ENCODE measurements at places on chromosomes 7 and 10.

GRCh38 chr7:985915-986741, 3.1 kb downstream of the CYP2W1 start:
- no peak for DNase-seq

- no peak for DNase-seq
These were observed 34.5 kb downstream of the LAMB1 start for GRCh38 chr7:107968449-107968848.

- DNase-seq, result no peak
These were observed 19.4 kb downstream of the HIPK2 start for GRCh38 chr7:139758388-139758787.

GRCh38 chr10:125006921-125007426, 65.1 kb downstream of the ZRANB1 start:
- DNase-seq, result no peak

- DNase-seq, result no peak
These were observed 3.8 kb downstream of the HTR5A start for GRCh38 chr7:155073922-155074321.

GRCh38 chr7:97801108-97801507, 69.2 kb downstream of the TAC1 start:
- DNase-seq, result no peak

DNA sequence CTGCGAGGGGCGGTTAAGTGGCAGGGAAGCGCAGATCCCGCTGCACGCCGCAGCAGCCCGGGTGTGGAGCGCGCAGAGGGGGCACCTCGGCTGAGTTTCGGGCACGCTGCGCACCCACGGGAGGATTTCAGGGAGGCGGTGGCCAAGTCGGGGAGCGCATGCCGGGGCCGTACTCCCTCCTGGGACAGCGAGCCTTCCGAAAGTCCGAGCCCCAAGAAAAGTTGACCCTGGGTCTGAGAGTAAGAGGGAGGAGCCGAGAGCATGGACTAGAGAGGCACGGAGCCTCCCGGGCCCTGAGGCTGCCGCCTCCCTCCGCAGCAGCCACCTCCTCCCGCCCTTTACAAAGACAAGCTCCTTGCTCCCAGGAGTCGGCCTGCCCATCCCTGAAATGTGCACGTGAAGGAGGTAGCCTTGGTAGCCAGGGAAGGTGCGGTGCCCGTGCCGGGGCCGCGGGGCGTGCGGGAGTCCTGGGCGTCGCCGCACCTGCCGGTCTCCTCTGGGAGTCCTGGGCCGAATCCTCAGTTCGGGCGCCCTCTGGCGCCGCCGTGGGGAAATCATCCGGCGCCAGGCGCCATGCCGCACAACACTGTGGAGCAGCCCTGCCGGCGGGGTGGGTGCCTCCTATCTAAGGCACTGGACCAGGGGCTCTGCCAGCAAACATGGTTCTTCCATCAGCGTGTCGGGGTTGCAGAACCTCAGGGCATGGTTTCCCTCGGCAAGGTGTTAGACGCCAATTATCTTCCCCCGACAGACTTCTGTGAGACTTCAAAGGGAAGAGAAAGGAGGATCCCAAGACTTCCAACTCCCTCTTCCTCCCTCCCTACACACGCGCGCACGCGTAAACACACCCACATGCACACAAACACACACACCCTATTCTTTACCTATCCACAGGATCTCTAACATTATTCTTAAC, 104.0 kb downstream of the TRIL start:
- peak; percentile 65 for DNase-seq

DNA sequence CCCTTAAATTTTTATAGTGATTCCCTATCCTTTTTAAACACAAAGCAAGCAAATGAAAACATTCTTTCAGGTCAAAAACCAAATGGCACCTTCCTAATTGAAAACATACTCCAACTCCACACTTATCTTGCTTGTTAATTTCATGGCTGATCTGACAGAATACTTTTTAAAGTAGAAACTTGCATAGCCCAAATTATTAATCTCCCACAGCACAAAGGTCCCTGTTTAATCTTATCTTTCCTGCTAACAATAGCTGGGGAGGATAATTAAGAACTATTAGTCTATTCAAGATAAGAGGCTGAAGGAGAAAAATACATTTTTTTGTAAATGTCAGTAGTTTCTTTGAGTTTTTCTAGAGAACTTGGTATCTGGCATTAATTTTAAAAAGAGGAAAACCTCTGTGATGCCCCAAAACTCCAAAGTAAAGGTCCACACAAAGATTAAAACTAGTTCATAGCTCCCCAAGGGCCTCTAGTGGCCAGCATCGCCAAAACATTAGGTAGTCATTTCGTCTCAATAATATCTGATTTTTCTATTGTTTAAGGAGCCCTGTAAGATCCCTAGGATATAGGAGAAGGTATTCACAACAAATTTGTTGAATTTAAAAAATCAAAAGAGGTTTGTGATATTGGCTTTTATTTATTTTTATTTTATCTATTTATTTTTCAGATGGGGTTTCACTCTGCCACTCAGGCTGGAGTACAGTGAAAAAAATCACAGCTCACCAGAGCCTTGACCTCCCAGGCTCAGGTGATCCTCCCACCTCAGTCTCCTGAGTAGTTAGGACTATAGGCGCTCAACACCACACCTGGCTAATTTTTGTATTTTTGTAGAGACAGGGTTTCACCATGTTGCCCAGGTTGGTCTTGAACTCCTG, 14.7 kb downstream of the CDNF start:
- DNase-seq, result no peak

- no peak for DNase-seq
These were observed 33.1 kb upstream of the R3HCC1L start for GRCh38 chr10:98101366-98101765.

GRCh38 chr10:35898716-35899440, 256.8 kb upstream of the FZD8 start:
- no peak for DNase-seq

DNA sequence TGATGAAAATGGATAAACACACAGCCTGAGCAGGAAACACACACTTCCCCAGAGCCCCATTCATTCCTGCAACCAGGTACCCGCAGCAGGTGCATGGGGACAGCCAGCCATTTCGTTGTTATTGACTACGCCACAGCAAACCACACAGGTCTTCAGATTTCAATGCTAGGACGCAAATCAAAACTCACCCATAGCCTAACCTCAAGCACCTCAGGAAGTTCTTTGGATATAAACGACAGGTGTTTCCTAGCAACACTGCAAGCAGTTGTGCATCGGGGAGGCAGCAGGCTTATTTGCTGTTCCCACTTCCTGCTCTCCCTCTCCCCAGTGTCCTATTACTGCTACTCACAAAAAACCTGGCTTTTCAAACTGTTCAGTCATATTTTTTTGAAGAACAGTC, 176.5 kb upstream of the FRMD4A start:
- no peak for DNase-seq

- DNase-seq, result no peak
These were observed 31.5 kb upstream of the PPP2R2D start for GRCh38 chr10:131869344-131869743.

DNA sequence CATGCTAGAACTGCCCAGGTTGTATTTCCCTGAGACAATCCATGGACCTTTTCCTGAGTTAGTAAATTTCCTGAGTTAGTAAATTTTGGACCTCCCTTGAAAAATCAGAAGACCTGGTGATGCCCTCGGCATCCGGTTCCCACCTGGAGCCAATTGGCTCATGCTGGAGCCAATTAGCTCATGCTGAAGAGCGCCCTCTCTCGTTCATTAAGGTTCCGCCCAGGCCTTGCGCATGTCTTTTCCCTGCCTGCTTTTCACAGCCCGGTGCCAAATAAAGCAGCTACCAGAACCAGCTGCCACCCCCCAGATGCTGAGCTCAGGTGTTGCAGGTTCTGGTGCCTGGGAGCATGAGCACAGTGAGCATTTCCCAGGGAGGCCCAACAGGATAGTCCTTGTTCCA, 96.2 kb downstream of the APBB1IP start:
- DNase-seq, result no peak

DNA sequence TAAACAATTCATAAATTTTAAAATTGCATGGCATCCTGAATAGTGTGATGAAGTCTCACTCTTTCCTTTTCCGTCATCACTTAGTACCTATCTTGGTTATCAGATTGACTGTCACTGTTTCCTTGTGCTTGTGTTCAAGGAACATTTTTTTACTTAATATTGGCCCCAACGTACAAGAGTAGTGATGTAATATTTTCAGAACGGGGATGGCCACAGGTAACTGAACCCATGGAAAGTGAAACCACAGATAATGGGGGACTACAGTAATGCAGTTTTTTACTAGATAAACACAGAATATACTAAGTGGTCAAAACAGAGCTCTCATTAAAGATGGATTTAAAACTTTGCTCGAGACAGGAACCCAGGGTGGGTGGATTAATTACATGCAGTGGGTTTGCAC, 85.4 kb downstream of the MACC1 start:
- DNase-seq, result no peak

- no peak for DNase-seq
These were observed 99.6 kb downstream of the PRPF18 start for GRCh38 chr10:13686331-13686752.

GRCh38 chr7:70178787-70179186, 580.5 kb downstream of the AUTS2 start:
- no peak for DNase-seq

DNA sequence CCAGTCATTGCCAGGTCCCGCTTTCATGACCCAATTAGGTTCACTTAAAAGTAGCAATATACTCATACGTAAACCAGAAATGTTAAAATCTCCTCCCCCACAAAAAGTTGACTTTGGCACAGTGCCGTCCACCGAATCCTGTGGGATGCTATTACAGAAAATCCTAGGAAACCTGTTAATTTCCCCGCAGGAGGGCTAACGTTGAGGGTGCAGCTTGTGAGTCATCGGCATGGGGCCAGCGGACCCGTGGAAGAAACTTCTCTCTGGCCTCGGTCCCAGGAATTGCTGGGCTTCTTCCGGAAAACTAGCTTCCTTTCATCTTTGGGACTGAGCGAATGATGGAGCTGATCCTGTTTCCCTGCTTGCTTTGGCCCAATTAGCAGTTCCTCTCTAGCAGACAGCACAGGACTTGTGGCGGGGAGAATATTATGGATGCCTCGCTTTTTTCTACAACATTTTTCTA, 13.5 kb downstream of the CRYGN start:
- DNase-seq, result peak; percentile 90

GRCh38 chr10:44714451-44714850, 196.7 kb upstream of the TMEM72 start:
- DNase-seq, result no peak

DNA sequence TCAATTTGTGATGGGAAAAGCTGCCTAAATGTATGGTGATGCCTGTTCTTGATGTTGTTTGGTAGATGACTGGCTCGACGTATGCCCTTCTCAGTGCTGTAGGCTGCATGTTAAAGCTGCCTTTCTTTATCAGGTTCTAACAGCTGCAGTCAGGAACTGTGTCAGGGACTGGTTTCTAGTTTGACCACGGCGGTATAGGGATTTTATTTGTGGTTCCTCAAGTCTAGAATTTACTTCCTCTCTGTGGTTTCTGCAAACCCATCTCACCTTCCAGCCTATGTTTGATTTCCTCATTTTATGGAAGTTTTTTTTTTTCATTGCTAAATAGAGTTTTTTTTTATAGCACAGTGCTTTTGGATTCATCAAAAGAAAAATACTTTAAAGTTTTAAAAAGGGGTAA, 26.5 kb downstream of the LMTK2 start:
- DNase-seq, result no peak

- no peak for DNase-seq
These were observed 1002.3 kb upstream of the KCND2 start for GRCh38 chr7:119270644-119271043.

GRCh38 chr10:60942134-60942787, 1.7 kb downstream of the RHOBTB1 start:
- DNase-seq, result no peak

GRCh38 chr10:89301721-89302445, at the start of gene IFIT2:
IFIT2 (plus strand) TSS chr10:89302046; CDS start chr10:89302124, 78 bp downstream.
- no peak for DNase-seq

DNA sequence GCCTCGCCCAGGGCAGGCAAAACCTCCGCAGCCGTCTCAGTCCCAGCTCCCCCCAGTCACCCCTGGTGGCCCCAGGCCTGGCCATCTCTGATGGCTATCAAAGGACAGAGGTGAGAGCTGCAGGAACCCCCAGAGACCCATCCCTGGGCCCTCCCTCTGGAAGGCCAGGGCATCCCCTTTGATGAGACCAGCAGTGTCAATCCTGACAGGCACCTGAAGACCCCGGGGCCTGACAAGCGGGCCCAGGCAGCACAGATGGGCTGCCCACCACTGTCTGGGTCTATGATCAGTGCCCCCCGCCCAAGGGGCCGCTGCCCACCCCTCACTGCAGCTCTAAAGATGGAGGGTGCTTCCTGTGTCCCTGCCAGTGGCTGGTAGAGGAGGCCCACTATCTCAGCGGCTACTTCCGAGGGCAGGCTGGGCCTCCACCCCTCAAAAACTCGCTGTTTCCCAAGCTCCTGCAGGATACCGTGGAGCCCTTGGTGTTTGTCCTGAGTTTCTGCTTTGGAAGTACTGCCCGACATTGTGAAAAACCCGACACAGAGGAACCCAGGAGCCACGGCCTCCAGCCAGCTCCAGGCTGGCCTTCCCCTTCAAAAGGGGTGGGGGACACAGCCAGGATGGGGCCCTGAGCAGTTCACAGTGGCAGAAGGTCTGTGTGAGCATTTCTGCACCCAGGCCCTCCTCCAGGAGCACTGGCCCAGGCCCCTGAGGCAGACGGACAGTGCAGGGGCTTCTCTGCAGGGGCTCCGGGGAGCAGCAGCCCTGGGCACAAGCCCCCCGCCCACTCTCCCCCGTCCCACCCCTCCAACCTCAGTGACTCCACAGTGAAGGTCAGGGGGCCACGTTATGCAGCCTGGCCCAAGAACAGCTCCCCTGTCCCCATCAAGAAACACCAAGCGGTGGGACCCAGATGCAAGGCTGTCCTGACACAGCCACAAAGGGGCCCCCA, 99.2 kb downstream of the PDGFA start:
- DNase-seq, result no peak

GRCh38 chr10:74460812-74461211, 309.8 kb downstream of the ADK start:
- no peak for DNase-seq

- no peak for DNase-seq
These were observed 119.1 kb downstream of the TFEC start for GRCh38 chr7:115911465-115911864.

GRCh38 chr7:80480566-80480965, 31.3 kb downstream of the GNAT3 start:
- no peak for DNase-seq

DNA sequence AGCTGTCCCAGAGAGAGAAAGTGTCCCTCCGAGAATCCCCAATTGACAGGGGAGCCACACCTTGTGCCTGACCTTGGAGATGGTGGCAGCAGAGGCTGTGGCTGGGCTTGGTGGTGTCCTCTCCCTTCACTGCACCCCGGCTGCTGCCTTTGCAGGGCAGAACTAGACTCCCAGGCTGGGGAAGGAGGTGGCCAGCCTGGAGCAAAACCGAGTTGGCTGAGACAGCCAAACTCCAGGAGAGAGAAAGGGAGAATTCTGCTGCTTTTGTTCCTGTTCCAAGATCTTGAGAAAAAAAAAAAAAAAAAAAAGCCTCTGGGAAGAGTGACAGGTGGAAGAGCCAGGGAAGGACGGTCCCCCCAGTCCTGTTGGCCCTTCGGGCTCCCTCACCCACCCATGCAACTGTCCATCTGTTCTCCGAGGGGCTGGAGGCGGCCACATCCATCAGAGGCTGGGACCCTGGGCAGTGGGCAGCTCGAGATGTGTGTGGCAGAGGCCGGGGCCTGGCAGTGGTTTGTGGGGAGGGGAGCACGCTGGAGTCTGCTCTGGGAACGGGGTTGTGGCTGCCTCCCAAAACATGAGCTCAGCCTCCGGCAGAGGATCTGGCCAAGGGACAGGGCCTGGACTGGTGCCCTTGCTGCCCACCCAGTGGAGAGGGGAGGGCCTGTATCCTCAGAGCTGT, 35.5 kb downstream of the CLIP2 start:
- DNase-seq, result no peak

GRCh38 chr10:12800302-12800701, 201.2 kb downstream of the CCDC3 start:
- DNase-seq, result no peak
